Stimulated activated naive CD8-positive, alpha-beta T cell treated with anti-CD3 and anti-CD28 coated beads, Interleukin-15, amount 100 ng/mL, for 72 hours (primary cell): ENCODE measurements at places on chromosomes 2 and 18.
A peak's percentile ranks its signal among the peaks of the same experiment; 100 is the strongest.

- no peak for DNase-seq
Measured at GRCh38 chr18:50654658-50655550, 95.0 kb downstream of the MAPK4 start.

DNA sequence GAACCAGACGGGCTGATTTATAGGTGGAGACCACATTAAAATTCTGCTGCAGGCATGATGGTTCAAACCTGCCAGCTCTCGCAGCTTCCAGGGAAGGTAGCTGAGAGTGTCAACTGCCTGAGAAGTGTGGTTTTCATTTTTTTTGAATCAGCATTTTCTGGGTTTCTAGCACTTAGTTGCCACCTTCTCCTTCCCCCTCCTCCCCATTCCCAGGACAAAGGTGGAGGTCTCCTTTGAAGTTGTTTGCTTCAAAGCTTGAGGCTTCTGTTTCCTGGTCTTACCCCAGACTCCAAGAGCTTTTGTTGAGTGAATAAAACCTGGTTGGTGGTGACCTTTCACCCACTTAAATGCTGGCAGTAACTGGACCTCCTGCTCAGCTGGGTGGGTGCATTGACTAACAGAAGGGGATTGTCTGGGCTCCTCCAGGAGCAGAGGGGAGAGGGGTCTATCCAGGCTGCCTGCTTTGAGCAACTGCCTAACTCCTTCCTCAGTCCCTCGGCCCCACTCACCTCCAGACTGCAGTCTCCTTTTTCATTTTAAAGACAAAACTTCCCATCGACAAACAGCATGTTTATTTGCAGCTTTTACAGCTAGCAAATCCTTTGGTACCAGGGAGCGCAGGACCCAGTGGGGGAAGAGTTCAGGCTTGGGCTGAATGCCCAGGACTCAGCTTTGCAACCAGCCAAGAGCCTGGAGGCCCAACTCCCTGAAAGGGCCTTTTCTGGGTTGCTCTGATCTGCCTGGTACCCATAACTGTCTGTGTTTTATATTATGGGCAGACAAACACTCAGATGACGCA is 3.5 kb downstream of the RHOB start:
- DNase-seq, result no peak

GRCh38 chr2:59881218-59881617 is 672.2 kb downstream of the BCL11A start:
- no peak for DNase-seq

DNA sequence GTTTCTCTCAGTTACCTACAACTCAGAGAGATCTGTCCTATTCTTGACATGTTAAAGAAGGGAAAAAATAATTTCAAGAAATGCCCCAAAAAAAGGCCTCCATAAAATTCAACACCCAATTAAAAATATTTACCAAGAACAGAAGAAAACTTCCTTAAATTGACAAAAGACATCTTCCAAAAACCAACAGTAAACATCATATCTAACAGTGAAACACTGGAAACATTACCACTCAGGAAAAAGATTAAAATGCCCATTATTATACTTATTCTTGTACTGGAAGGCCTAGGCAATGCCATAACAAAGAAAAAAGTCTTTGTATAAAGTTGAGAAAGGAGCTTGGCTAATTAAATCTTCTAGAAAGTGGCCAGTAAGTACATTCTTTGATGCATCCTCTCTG is 7.2 kb downstream of the DTNB start:
- no peak for DNase-seq

DNA sequence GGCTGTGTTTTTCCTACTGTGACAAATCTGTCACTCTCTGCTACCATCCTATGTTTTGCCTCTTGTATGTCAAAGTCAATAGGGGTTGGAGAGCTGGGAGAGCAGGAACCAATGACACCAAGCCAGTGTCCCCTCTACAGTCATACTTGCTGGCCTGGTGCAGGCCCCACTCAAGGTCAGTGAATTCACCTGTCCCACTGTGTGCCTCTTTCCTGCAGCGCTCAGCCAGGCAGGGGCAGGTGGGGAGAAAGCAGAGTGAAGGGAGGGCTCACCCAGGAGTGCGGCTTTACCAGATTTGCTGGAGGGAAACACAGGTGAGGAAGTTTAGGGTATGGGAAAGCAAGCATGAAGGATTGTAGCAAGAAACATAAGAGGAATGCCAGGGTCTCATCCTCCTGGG is 114.5 kb downstream of the GYPC start:
- no peak for DNase-seq

DNA sequence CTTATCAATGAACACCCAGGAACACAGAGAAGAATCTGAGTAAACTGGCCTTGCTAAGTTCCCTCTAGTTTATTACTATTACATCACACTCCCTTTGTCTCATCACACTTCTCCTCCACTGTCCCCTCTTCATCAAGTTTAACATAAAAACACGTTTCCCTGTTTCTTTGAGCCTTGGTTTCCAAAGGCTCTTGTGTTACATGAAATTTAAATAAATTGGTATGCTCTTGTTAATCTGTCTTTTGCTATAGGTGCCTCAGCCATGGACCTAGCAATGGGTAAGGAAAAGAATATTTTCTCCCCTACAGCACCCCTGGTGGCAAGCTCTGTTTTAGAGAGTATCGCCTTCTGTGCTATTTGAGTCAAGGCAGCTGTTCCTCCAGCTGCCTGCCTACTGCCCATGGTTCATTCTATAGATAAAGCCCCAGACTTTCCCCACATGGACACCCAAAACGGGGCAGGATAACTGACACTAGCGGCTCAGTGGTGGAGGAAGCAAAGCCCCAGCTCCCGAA is 31.8 kb downstream of the TGIF1 start:
- DNase-seq, result no peak

- peak; percentile 78 for DNase-seq
Measured at GRCh38 chr2:96142217-96143113, 2.8 kb downstream of the DUSP2 start.

DNA sequence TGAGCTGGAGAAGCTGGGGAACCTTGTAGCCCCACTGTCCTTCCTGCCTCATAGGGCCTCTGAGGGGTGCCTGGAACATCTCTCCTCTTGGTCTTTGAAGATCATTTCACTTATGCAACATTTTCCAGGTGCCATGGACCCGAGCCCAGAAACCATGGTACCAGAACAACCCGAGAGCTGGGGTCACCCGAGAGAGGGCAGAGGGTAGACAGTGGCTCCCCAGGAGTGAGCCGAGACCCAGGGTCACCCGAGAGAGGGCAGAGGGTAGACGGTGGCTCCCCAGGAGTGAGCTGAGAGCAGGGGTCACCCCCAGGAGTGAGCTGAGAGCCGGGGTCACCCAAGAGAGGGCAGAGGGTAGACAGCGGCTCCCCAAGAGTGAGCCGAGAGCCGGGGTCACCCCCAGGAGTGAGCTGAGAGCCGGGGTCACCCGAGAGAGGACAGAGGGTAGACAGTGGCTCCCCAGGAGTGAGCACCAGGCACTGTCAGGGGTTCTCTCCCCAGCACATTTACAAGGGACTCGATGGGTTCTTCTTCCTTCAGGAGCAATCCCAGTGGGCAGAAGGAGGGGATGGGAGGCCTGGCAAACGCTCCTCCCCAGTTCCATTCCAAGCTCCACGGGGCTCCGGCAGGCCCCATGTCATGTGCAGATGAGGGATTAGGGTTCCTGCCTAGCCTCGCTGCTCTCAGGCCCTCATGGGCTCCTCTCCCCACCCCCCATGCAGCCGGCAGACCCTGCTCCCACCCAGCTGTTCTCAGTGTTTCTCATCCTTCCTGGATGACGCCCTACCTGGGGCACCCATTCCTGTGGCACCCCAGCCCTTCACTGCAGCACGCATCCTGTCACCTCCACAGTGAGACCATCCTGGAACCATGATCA is 163.5 kb downstream of the RTP5 start:
- no peak for DNase-seq

DNA sequence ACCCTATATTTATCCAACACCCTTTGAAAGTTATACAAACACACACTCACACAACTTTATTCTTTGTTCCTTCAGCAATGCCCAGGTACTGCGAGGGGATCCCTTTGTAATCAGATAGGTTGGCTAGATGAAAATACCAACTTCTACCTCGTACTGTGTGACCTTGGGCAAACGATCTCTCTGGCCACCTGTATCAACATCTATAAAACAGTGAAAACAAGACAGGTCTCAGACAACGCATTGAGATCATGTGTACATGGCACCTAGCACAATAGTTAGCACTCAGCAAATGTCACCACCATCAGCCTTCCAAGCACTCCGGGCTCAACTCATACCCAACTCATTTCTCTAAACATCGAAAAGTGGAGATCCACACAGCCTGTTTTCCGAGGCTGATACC is 118.4 kb upstream of the PPP1CB start:
- DNase-seq, result no peak

GRCh38 chr2:2749206-2749598 is 418.1 kb upstream of the MYT1L start:
- no peak for DNase-seq

DNA sequence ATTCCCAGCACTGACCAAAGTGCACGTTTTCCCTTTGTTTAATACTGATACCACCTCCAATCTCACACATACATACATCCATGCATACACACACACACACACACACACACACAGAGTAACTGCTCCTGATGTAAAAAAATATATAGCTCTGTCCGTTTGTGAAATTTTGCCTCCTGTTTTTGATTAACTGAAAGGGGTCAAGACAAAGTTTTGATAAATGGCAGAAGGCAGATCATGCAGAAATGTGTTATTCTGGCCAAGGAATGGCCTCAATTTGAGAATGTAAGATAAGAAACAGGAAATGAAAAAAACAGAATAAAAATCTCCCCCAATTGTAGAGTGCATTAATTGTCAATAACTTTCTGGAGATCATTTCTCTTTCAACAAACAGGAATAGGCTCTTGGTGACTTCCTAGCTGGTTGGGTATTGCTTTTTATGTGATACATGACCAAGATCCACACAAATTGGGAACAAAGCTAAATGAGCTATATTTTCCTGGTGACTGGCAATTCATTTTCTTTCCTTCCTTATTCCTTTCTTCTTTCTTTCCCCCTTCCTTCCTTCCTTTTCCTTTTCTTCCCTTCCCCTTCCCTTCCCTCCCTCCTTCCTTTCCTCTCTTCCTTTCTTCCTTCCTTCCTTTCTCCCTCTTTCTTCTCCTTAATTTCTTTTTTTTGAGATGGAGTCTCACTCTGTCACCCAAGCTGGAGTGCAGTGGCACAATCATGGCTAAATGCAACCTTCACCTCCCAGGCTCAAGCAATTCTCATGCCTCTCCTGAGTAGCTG is 88.9 kb upstream of the PMAIP1 start:
- DNase-seq, result no peak

DNA sequence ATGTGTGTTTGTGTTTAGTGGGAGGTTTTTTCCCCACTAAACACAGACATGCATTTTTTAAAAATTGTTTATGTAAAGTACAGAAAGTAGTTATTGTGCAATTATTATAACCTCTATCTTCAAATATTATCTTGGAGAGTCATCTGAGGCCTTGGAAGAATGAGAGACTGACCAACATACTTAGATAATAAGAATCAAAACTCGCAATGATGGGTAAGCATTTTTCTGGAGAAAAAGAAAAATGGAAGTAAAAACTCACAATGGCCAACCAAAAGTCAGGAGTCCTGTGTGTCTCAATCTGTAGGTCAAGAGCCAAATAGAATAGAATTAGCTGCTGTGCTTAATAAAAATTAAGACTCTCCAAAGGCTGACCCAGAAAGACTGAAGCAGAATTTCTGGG is 43.0 kb downstream of the MEMO1 start:
- DNase-seq, result no peak

- DNase-seq, result no peak
Measured at GRCh38 chr2:15279201-15279876, 281.8 kb downstream of the NBAS start.

DNA sequence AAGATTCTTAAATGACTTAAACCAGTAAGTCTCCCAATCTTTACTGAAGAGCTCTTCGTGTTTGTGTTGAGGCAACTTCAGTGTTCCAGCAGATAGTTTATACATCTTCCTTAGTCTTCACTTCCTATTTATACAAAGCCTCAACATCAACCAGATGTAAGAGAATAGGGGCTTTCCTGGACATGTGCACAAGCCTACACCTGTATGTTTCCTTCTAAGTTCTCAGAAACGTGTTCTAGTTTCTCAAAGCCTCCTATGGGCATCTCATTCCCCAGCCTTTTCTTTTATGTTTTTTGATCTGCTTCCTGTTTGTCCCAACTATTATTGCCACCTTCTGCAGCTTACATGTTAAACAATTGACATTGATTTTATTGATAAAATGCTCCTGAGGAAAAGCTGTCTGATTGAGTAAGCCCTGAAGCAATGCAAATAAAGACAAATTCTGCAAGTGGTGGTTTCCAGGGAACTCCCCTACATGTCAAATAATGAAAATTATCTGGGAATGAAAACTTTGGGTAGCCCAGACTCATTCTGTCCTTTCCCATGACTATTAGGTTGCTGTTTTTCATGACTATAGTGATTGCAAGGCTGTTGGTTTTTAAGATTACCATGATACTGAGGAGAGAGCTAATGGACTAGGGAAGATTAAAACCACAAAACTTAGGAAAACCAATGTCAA is 663.3 kb upstream of the ACVR2A start:
- no peak for DNase-seq
